ENCODE measurements at places on chromosomes 6 and 20. TPM values are rescaled to one million over a fixed set of nuclear protein-coding genes. Genes with fewer than 3 reads are reported as not detected.
A peak's percentile ranks its signal among the peaks of the same experiment; 100 is the strongest.

RAB44 gene
- 0.05 TPM for total RNA-seq

MAP7 gene
- total RNA-seq, result 1.3 TPM

TCF21 gene
- total RNA-seq, result not detected

ZSCAN23 gene
- 4.3 TPM for total RNA-seq

GRCh38 chr20:38805958-38806854, 709 bp downstream of the PPP1R16B start:
- peak; percentile 56 for DNase-seq

GRCh38 chr6:100099189-100100074, 105.4 kb upstream of the MCHR2 start:
- DNase-seq, result no peak

DNA sequence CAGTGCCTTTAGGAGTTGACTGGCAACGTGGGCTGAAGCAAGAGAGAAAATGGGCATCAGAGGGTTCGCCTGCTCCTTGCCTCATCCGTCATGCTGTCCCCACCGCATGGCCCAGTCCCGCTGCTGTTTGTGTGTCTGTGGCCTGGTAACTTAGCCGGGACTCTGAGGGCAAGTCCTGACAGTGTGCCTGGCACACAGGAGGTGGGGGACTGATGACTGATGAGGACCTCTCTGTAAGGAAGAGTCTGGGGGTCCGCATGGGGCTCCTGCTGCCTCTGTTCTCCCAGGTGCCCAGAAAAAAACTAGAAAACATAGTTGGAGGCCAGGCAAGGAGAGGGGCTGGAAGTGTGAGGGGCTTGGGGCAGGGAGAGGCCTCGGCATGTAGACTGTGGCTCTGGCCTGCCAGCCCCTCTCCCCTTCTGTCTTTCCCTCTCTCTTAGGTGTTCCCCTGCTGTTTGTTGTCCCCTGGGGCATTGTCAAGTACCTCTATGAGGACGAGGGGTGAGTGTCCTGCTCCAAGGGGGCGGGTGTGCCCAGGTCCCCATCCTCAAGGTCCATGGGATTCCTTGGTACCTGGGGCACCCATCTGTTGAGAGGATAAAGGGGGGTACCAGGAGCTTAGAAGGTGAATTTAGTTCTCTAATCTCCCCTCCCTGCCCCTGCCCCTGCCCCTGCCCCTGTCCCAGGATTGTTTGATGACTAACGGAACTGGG, 29.5 kb downstream of the GLP1R start:
- no peak for DNase-seq

- no peak for DNase-seq
Observed at GRCh38 chr6:33609528-33609927, 11.6 kb upstream of the ITPR3 start.

- no peak for DNase-seq
Observed at GRCh38 chr20:62787321-62787720, 9.0 kb upstream of the MRGBP start.

DNA sequence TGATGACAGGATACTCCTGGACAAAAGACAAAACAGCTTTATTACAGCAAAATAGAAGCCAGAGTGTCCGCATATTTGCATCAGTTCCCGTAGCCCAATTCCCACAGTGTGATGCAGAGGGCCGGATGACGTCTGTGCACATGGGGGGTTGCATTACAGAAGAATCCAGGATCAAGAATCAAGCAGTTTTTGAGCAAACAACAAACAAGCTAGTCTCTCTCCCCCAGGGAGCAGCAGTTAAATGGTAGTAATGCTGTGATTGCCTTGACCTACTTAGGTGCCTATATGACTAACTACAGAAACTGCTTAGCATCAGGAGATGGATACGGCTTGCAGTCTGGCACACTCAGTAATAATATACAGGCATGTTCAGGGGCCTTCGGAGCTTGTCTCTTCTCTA, 3.2 kb upstream of the SDHAF4 start:
- no peak for DNase-seq

- DNase-seq, result no peak
Observed at GRCh38 chr6:1609041-1609647, 571 bp upstream of the FOXC1 start.

GRCh38 chr6:147811913-147812629, 303.6 kb downstream of the SAMD5 start:
- DNase-seq, result no peak

DNA sequence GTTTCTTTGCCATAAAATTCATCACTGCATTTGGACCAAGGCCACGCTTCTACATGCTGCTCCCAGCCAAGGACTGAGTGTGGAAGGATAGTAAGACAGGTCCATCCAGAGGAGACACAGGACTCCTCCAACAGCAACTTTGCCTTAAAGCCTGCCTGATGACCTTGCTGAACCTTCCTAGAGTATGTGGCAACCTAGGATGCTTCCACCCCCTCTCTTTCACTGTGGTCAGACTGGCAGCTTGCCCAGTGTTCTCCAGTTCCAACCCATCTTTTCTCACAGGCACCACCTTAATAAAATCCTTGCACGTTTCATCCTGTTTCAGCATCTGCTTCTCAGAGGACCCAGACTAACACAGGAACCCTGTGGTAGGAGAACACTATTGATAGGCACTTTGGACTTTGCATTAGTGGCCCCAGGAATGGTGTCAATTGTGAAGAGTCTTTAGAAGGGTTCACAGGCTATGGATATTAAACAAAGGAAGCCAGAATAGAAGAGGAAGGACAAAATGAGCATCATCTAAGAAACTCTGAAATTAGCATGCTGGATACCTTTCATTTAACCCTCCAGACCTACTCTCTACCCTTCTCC, 2.4 kb upstream of the PKHD1 start:
- no peak for DNase-seq

DNA sequence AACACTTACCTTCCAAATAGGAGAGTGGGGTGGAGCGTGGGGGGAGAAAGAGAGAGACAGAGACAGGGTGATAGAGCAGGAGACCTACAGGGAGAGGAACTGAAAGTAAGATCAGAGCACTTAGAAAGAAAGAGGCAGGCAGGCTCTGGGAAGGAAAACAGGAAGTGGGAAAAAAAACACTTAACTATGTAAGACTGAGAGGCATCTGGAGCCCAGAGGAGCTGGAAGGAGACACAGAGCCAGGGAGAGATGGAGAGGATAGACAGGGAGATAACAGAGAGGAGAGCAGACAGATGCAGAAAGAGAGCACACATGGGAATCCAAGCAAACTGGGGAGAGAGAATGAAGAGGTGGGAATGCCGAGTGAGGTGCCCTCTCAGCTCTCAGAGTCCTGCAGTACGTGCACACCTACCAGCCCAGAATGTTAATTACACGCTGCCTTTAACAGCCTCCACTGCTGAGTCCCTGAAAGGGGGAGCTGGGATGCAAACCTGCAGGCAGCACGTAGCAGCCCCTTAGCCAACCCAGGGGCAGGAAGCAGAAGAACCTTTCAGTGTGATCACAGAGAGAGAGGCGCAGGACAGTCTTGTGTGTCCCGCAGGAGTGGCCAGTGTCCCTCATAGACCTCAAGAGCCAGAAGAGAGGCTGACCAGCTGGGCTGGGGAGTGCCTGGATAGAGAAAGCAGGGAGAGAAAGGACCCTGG, 132.7 kb upstream of the LRFN2 start:
- DNase-seq, result no peak

DNA sequence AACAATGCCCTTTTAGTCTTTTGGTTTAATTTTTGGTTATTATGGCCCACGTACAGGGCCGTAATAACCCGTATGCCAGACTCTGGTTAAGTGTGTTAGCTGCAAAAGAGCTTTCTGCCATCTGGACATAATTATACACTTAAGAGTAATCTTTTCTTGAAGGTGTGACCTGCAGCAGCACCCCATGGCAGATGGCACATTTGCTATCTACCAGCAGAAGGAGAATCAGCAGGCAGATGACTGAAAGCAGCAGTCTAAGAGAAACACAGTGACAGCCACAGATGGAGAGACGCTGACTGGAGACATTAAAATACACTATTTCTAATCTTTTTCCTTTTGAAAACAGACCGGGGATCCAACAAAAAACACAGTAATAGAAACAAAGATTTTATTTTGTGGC, 18.7 kb downstream of the ASF1A start:
- DNase-seq, result no peak

GRCh38 chr6:34866509-34866908, 21.3 kb downstream of the TAF11 start:
- DNase-seq, result no peak

- DNase-seq, result peak; percentile 51
Observed at GRCh38 chr6:16129623-16130401, 926 bp downstream of the MYLIP start.

- no peak for DNase-seq
Observed at GRCh38 chr6:41934278-41935192, 7.1 kb downstream of the CCND3 start.

DNA sequence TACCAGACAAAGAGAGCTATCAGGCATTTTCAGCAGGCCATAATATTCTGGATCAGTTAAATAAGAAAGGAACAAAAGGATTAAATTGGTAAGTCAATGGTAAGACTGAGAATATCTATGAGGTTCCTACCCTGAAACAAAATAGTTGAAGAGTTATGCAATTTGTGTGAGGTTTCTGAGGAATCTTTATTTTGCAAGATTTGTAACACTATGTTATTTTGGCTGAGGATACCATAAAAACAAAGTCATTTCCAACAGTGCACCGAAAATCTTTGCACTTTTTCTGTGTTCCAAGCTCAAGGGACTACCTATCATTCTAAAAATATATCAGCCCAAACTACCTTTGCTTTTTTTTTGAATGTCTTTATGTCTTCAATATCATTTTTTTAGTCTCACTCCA, 383.3 kb upstream of the CITED2 start:
- no peak for DNase-seq

GRCh38 chr6:52538901-52539354, 37.9 kb downstream of the TRAM2 start:
- no peak for DNase-seq

- no peak for DNase-seq
Observed at GRCh38 chr6:87975561-87975960, 72.1 kb upstream of the SPACA1 start.

DNA sequence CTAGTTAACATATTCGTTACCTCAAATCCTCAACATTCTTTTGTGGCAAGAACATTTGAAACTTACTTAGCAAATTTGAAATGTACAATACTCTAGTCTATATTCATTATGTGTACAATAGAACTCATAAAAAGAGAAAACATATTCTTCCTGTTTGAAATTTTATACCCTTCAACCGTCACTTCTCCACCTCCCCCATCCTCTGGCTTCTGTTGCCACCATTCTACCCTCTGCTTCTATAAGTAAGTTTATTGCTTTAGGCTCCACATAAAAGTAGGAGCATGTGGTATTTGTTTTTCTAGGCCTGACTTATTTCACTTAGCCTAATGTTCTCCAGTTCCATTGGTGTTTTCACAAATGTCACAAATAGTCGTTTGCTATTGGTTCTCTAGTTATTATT, 205.3 kb downstream of the TENT5A start:
- DNase-seq, result no peak

GRCh38 chr6:34536959-34537848, 18.9 kb downstream of the SPDEF start:
- no peak for DNase-seq

DNA sequence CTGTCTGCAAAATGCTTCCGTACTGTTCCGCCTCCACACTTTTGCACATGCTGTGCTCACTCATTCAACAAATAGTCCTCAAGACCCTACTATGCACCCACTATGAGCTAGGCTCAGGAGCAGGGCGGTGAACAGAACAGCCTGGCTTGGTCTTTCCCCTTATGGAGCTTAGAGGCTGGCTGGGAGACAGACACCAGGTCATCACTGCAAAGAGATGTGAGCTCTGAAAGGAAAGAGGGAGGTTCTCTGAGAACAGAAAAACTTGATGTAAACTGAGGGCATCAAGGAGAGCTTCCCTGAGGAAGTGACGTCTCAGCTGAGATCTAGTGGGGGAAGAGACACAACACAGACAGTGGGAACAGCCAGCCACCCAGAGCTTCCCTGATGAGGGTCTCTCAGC, 31.0 kb upstream of the TGM2 start:
- no peak for DNase-seq

DNA sequence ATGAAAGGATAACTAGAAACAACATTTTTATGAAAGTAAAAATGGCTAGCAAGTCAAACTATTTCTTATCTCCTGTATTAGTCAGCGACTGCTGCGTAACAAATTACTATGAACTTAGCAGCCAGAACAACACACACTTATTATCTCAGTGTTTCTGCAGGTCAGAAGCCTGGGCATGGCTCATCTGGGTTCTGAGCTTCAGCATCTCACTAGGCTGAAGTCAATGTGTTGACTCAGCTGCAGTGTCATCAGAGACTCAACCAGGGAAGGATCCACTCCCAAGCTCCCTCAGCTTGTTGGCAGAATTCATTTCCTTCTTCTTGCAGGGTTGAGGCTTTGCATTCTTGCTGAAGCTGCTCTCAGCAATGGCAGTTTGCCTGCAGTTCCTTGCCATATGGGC, 33.2 kb upstream of the IGF2R start:
- DNase-seq, result no peak

GRCh38 chr6:1766654-1767053, 156.9 kb downstream of the FOXC1 start:
- DNase-seq, result no peak

DNA sequence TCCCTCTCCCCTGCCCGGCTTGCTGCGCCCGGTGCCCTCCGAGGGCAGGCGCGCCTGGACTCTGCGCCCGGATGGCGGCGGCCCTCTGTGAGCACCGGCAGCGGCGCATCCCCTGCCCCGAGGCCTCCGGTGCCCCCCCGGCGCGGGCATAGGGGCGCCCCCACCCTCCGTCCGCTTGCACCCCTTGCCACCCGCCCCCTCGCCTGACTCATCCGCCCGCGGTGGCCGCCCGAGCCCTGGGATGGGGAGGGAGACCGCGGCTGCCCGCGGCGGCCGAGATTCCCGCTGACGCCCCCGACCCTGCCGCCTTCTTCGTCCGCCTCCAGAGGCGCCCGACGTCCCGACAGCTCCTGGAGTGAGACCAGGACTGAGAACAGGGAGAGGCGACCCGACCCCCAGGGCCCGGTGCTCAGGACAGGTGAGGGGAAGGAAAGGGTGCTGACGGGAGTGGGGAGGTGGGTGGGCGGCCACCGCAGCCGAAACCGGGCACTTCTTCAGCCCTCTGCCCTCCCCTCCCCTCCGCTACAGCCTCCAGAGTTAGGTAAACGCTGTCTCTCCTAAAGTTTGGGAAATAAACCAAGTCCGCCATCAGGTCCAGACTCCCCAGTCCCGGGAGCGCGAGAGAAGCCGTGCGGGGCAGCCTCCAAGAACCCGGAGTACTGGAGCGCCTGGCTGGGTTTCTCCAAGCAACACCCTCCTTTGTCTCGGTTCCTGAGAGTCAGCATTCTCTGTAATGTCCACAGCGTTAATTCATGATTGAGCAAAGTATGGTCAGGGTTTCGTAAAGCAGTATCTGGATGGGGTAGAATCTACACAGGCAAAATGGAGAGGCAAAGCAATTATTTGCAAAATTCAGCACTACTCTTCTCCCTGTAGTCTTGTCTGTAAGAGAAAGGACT, 539 bp downstream of the TMEM200A start:
- peak; percentile 49 for DNase-seq

DNA sequence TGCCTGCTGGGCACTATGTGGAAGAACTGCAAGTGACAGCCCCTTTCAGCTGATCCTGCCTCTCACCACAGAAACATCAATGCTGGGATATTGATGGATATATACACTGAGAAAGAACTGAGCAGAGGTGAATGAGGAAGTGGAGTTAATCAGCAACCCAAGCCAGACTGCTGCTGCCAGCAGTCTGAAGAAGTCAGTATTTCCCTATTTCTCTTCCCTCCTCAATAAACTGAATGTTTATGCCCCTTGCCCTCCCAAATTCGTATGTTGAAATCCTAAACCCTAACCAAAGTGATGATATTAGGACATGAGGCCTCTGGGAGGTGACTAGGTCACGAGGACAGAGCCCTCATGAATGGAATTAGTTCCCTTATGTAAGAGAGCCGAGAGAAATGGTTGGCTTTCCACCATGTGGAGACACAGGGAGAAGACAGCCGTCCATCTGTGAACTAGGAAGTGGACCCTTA, 76.3 kb downstream of the CDK19 start:
- no peak for DNase-seq
